GM13976 (cell line): ENCODE measurements at places on chromosomes 3 and 15.

DNA sequence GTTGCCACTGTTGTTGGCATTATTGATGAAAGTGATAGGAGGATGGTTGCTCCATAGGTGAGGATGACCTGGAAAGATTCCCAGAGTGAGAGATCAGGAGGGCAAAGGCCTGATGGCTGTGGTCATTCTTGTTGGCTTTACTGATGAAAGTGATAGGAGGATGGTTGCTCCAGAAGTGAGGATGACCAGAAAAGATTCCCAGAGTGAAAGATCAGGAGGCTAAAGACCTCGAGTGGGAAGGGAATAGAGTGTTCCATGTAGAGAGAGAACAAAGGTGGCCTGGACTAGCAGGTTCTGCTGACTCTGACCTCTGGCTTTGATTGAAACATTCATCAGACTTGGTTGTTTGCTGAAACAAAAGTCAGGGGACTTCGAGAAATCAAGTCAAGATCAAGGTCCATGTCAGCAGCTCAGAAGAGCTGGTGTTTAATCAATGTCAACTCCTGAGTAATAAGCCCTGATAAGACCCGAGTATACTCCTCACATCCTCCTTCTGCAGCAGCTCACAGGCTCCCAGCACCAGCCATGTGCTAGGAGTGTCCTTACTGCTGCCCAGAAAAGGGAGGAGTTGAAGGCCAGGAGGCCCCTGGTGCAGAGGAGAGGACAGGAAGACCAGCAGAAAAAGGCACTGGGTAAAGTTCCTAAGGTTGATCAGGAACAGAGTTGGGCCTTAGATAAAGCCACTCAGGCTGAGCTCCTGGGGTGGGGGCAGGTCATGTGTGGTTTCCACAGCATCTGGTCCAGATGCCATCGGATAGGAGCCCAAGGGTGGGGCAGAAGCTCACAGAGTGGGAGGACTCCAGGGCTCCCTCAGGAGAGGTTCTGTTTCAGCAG, 19.9 kb downstream of the CYP8B1 start:
- DNase-seq = no peak

DNA sequence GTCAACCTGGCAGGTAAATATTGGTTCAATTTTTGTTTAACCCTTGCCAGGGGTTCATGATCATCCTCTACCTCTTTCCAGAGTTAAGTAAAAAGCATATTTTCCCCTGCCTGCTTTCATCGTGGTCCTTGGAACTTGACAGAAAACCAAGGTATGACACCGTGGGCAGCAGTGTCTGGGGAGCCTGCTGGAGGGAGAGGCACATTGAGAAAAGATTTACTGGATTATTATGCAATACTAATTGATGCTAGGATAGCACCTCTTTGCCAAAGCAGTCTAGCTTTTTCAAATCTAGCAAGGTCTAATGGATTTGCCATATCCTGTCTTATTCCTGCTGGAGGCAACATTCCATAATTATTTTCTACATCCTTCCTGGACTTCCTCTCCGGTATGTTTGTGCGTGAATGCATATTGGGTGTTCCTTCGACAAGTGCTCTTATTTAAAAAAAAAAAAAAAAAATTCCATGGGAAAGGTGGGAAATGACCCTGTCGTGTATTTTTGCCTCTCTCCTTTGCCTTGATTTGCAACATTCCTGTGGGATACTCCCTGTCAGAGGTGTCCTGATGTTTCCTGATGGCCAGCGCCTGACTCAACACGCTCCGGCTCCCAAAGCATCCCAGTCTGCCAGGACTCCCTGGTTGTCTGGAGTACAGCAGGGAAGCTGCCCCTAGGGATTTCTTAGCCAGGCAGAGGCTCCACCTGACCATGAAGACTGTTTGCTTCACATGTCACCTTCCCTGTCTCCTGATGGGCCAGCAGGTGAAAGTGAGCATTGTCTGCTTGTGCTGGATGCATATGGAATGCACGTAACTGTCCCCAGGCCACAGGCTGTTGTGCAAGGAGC, 6.3 kb downstream of the BHLHE40 start:
- peak; percentile 17 for DNase-seq

DNA sequence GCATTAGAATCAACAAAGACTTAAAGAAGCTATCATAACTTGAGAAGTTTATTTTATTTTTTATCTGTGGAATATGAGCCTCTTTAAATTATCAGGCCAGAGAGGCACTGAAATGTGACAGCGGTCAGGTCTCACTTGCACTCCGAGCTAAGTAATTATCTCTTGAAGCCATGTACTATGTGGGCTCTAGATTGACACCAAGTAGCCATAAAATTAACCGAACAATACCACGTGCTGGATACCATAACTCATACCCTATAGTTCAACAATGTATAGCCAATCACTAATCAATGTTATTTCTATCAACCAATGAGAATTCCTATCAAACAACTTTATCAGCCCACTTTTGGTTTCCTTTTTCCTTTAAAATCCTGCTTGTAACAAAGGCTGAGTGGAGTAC, 299.3 kb downstream of the TBC1D5 start:
- no peak for DNase-seq

DNA sequence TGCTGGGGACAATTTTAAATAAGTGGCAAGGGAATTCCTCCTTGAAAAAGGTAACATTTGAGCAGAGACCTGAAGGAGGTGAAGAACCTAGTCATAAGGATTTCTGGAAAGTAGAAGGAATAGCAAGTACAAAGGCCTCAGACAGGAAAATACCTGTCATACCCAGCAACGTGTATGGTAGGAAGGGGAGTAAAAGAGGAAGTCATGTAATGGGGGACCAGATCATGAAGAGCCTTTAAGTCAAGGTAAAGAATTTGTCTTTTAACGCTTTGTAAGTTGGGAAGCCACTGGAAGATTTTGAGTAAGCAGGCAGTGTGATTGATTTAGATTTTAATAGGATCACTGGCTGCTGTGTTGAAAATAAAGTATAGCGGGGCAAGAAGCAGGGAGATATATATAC, 43.4 kb upstream of the FAH start:
- DNase-seq = no peak

GRCh38 chr3:52886049-52886730, 11.2 kb downstream of the STIMATE start:
- no peak for DNase-seq

- DNase-seq = no peak
Measured at GRCh38 chr15:77015646-77016320, 20.9 kb downstream of the PSTPIP1 start.

GRCh38 chr3:63580151-63580550, 72.3 kb upstream of the SNTN start:
- DNase-seq = no peak

GRCh38 chr3:138817695-138818094, 17.0 kb downstream of the PIK3CB start:
- no peak for DNase-seq
